ENCODE measurements at places on chromosomes 6 and 20.

DNA sequence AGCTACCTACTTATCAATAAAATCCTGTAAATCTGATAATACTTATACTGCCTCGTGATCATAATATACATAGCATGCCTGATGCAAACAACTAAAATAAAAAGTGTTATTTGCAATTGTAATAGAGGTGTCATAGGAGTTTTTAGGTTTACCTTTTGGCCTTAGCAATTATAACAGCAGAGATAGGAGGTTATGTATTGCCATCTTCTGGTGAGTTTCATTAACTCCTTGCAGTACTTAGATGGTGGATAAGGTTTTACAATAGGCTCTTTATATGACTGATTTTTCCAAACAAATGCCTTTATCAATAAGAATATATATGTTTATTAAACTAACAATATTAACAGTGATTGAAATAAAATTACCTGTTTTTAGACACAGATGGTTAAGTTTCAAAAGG, 27.8 kb upstream of the MYCT1 start:
- no peak for DNase-seq

DNA sequence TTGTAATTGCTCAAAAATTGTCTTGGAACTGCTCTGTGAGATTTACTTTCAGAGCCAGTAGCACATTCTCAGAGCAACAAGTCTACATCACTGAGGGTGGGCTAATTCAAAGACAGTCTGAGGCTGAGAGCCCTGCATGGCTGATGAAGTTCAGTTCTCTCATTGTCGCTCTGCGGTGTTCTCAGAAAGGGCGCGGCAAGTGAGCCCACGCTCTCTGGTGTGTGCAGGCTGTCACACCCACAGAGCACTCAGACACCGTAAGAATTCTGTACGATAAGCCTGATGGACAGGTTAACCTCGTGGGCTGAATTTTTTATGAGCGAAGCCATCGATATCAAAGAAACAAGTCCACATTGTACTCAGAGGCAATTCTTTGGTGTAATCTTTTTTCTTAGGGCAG, 557.8 kb downstream of the HACE1 start:
- DNase-seq: no peak

DNA sequence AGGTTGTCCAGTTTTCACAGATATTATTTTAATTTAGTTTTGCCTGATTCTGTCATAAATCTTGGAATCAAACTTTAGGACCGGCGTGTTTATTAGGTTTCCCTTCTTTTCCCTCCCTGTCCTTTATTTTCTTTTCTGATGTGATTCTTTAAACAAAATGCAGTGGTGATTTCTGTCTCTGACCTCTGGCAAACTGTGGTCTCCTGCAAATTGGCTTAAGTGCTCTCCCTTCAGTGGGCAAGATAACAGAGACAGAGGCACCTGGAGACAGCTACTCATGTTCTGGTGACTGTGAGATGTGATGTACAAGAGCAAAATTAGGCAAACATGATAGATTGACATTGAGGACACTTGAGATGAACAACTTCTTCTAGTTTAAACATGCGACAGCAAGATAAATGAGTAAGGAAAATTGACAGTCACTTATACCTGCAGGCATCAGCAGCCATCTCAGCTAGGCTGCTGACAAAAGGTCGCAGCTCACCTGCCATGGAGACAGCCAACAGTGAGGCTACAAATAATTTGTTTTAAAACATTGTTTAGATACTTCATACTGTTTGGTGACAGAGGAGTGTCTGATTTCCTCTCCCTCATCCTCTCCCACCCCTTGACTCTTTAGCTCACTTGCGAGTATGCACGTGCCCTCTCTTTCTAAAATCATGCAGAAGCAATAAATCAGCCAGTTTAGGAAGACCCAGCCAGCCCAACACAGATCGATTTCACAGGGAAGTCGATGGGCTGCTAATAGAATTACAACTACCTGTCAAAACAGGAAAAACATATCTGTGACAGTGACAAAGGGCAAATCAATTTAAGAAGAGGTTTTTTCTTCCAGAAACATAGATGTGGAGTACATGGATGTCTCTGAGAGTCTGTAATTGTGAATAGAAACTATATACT, 63.4 kb upstream of the MAP3K7 start:
- no peak for DNase-seq

- no peak for DNase-seq
Measured at GRCh38 chr6:17905611-17906592, 81.5 kb downstream of the KIF13A start.

DNA sequence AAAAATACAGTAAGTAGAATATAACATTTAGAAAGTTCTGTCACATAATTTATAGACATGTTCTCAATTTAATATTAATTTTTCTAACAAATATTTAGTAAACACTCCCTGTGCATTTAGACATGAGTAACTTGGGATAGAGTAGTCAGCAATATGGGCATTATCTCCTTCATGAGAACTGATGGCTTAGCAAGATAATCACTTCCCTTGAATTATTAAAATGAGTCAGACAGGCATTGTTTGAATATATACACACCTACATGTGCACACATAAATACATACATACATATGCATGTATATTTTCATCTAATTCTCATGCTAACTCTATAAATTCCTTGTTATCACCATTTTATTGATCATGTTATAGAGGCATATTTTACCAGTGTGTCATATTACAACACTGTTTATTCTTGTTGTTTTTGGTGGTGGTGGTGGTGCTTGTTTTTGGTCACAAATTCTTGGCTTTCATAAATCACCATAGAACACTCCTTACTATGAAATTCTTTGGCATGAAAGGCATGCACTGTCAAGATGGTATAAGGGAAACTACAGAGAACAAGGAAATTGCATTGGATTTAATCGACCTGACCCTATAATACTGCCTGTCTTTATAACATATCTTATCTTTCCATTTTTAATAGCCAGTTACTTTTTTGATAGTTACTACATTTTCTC, 434.5 kb upstream of the MANEA start:
- DNase-seq: no peak

DNA sequence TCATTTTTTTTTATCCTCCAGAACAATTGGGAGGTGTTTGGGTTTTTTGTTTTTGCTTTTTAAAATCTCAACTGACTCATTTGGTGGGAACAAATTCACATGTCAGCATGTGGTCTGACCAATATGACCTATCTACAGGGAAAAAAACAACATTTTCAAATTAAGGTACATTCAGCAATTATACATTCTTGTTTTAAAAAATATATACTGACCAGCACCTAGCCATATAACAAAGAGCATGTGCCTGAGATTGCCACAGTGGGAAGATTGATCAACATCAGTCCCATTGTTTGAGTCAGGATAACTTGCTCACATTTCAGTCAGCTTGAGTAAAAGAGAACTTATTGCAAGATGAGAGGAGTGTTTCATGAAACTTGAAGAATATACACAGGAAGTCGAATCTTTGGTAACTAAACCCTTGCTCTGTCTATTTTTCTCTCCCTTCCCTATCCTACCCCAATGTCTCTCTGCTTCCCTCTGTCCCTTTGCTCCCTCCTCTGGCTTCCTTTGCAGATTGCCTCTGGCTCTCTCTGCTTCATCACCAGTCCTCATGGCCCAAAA, 163.2 kb upstream of the TAB2 start:
- no peak for DNase-seq

GRCh38 chr6:148745926-148746325, 904 bp upstream of the UST start:
- DNase-seq: no peak

- DNase-seq: no peak
Measured at GRCh38 chr6:149471801-149472200, 13.0 kb downstream of the ZC3H12D start.

DNA sequence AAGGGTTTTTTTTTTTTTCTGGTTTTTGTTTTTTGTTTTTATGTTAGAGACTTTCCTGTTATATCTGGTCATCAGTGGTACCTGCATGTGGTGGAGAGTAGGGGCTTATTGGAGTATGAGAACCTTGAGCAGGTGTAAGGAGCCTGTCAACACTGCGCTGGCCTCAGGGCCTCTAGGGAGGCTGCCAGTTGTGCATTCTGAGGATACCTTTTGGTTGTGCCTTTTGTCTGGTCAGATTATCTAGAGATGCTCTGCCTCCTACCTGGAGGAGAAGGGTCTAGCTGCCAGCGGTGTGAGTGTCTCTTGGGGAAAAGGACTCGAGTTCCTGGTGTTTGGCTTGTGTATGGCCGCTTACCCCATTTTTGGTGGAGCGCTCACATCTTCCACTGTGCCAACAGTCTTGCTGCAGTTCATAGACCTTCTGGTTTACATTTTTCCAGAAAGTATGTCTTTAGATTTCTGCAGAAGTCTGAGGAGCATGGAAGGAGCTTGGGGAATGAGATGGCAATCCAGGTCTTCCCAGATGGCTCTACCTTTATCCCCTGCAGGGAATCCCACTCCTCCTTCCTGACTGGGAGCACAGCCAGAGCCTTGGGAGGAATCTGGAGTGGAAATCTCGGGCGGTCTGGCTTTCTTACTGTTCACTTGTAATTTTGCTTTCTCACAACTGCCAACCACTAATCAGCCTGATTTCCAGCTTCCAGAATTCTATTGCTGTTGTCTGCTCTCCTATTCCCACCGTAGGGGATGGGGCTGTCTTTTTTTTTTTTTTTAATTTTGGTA, 49.9 kb downstream of the PTPN1 start:
- no peak for DNase-seq

DNA sequence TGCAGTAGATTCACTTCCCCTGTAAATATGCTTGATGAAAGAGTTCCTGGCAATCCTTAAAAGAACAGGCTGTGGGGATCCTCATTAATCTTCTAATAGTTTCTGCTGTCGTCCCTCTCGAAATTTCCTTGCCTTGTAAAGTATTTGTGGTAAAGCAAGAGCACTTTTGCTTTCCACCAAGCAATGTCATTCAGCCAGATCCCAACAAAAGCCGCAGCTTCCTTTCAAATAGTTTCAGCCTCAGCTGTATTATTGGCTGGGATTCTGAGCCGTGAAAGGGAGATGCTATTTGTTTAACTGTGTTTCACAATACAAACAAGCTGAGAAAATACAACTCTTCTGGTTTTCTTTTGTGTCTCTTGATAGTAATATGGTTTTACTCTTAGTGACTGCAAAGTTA, 48.9 kb upstream of the EPHA7 start:
- no peak for DNase-seq

DNA sequence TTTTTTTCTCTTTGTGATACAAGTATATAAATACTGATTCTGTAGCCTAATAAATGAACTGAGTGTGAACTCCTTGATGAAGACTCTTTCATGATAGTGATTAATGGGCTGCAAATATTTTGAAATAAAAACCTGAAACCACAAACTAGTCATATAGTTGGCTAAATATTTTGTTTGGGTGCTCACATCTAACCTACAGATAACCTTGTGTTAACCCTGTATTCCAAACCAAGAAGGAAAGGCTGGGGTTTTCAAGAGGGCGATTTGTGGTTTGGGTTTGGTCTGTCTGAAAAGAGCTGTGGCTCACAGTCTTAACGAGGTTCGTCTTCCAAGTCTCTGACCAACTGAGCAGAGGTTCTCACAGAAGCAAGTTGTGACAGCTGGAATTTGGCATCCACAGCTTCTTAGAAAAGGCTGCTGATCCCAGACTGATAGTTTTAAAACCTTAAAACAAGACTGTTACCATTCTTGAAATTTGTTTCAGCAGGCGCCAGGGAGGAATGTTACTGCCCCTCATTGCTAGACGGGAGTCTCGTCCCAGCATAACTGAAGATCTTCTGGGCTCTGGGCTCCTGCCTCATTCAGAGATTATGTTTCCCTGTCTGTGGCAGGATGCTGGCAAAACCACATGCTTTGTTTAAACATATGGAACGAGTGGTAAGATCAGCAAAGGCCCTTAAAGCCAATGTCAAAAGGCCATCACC, 736.4 kb upstream of the MARCKS start:
- DNase-seq: no peak

- no peak for DNase-seq
Measured at GRCh38 chr6:1287103-1287591, 24.8 kb upstream of the FOXQ1 start.

- no peak for DNase-seq
Measured at GRCh38 chr20:14445310-14445709, 107.9 kb upstream of the FLRT3 start.

DNA sequence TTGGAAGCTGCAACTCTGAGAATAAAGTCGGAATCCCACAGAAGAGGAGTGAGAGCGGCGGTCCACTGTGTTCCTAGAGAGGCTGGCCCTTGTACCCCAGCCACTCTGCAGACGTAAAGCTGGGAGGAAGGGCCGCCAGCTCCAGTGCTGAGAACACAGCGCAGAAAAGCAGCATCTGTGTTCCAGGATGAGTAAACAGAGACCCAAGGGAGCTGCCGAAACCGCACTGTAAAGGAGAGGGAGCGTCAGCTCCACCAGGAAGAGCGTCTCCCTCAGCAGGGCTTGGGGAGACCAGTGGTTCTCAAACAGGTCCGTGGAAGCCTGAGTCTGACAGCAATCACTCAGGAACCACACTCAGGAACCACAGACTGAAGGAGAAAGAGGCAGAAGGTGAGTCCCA, 134.0 kb downstream of the WDR27 start:
- DNase-seq: no peak

GRCh38 chr6:45959534-45960145, 56.0 kb downstream of the CLIC5 start:
- no peak for DNase-seq

DNA sequence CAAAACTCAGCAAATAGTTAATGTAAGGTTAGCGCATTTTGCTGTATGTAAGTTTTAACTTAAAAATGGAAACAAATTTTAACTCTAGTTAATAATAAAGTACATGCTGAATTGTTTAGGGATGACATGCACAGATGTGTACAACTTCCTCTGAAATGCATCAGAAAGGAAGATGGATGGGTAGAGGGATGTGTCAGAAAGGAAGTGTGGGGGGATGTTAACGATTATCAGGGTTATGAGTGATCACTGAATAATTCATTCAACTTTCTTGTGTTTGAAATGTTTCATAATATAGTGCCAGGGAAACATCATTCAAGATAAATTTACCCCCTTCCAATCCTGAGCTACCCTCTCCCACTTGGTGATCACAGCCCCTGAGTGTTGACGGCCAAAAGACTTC, 87.6 kb downstream of the FOXA2 start:
- no peak for DNase-seq

DNA sequence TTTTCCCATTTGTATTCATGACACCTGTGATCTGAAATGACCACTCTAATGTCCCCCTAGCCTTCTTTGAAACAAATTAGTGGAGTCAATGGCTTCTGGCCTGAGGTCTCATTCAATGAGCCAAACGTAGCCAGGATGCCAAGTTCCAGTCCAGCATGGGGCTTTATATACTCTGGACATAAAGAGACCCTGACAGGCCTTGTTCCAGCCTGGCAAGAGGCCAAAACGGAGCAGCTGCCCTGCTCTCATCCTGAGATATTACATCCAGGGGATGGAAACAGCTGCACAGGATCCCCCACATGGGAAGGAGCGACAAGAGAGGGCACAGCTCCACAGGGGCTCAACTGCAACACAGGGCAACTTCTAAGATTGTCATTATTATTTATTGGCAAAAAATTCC, 437.8 kb downstream of the CDH26 start:
- no peak for DNase-seq

All from stimulated activated CD8-positive, alpha-beta memory T cell treated with anti-CD3 and anti-CD28 coated beads, Interleukin-7, amount 100 ng/mL, for 1 hour (primary cell).